ENCODE measurements at places on chromosomes 16 and 17.

DNA sequence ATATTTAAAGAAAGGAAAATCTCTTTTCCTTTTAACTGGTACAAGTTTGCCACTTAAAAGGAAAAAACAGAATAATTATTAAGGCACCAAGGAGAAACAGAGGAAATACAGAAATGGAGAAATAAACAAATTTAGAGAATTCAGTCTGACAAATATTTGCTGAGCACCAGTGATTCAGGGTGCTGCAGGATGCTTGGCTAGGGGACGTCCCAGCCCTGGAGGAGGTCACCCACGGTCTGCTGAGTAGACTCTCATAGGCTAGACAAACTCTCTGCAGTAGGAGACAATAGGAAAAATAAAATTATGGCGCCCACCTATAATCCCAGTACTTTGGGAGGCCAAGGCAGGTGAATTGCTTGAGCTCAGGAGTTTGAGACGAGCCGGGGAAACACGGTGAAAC lies 15.9 kb downstream of the C1QTNF1 start:
- DNase-seq, result no peak

GRCh38 chr17:79002796-79003593 lies 6.6 kb downstream of the CANT1 start:
- DNase-seq, result no peak

- DNase-seq, result no peak
Measured at GRCh38 chr16:69651217-69651616, 75.1 kb downstream of the NQO1 start.

DNA sequence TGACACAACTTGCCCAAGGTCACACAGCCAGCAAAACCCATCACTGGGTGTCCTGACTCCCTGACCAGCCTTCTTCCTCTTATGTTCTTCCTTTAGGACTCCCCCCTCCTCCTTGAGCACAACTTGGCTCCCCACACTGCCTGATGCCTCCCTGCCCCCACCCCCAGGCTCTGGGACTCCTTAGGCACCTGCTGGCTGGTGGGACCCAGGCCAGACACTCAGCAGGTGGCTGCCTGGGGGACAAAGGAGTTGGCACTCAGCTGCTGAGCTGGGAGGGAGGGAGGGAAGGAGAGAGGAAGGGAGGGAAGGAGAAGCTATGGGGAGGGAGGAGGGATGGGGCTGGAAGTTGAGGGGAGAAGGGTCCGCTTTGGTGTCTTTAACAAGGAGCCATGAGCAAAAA lies 8.0 kb downstream of the SEZ6 start:
- DNase-seq, result peak; percentile 92

- no peak for DNase-seq
Measured at GRCh38 chr16:28982949-28983348, 1.9 kb upstream of the LAT start.

DNA sequence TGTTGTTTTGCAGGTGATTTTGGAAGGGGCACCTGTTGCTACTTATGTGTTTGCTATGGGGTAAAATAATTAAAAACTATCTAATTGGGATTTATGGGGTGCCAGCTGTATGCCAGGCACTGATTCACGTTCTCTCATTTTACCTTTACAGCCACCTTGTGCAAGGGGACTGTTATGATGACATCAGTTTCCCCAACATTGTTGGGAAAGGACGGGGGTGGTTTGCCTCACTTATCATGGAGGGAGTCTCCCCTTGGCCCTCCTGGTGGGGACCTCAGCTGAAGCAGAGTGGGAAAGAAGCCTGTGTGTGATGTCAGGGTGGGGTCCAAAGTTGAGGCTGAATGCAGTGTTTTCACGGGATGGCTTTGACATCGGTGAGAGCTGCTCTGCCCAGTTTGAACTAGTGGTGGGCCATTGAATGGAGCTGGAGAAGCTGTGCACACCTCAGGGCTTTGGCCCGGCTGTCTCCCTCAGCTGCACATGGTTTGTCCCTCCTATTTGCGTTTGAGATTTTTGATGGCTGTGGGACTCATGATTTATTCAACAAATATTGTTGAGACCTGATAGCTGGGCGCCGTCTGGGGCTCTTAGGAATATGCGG lies 36.1 kb downstream of the CMIP start:
- no peak for DNase-seq

- DNase-seq, result no peak
Measured at GRCh38 chr17:82242977-82243647, 14.3 kb downstream of the SLC16A3 start.

DNA sequence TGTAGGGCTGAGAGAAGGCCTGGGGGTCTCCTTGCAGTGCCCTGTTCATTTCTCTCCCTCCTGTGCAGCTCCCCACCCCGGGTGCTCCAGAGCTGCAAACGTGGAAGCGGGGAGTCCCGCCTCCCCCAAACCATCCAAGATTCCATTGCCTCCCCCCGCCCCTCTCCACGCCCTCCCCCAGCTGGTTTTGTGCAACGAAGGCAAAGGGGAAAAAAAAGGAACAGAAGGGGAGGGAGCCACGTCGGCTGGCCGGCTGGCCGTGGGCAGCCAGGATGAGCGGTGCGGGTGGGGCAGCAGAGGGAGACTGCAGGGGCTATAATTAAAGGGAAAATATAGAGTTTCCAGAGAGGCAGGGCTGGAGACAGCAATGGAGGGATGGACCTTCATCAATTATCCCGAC lies 1.7 kb upstream of the COL1A1 start:
- DNase-seq, result peak; percentile 43

- DNase-seq, result peak; percentile 81
Measured at GRCh38 chr17:73474370-73474988, 162.7 kb upstream of the CDC42EP4 start.

- no peak for DNase-seq
Measured at GRCh38 chr16:77556201-77556873, 121.5 kb upstream of the ADAMTS18 start.

DNA sequence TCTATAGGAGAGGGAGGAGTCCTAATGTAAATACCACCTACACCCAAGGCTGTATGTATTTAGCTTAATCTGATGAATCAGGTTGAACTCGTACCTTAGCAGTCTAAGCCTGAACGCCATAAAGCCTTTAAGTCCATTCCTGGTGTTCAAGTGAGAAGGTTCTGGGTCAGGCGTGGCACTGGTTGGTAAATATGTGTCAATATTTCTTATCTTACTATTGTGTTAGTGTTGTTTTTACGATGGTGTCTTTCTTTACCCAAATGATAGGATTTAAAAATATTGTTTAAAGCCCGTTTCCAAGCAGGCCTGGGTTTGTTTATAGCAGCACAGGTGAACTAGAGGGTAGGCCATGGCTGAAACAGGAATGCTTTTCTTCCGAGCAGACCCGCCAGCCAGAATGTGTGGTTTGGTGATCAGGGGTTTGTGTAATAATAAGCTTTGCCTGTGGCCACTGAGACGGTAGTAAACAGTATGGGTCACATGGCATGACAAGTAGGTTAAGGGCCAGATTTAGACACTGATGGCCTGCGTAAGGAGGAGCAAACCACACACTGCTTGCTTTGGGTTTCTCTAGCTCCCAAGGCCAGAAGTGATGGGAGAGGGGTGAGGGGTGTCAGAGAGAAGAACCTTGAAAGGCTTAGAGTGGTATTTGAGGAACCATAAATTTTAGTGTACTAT lies 3.3 kb downstream of the TMEM94 start:
- DNase-seq, result peak; percentile 32

- no peak for DNase-seq
Measured at GRCh38 chr17:6587310-6587709, 31.0 kb upstream of the PITPNM3 start.

GRCh38 chr17:2691965-2692780 lies 19.4 kb downstream of the CLUH start:
- DNase-seq, result no peak

DNA sequence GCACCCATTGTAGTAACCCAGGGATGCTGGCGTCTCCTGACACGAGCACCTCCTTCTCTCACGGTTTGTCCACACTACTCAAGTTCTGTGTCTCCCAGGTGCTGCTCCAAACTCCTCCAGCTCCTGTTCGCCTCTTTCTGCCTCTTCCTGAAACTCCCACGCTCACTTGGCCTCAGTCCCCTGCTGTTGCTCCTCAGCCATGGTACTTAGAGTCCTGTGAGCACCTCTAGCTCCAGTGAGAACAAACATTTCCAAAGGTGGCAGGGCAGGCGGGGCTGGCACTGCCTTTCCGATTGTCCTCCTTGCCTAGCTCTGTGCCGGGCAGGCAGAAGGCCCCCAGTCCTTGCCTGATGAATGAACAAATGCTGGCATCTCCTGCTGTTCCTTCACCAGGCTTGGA lies 146.1 kb downstream of the SDK2 start:
- DNase-seq, result no peak
